ENCODE measurements at places on chromosomes 5 and 9.

DNA sequence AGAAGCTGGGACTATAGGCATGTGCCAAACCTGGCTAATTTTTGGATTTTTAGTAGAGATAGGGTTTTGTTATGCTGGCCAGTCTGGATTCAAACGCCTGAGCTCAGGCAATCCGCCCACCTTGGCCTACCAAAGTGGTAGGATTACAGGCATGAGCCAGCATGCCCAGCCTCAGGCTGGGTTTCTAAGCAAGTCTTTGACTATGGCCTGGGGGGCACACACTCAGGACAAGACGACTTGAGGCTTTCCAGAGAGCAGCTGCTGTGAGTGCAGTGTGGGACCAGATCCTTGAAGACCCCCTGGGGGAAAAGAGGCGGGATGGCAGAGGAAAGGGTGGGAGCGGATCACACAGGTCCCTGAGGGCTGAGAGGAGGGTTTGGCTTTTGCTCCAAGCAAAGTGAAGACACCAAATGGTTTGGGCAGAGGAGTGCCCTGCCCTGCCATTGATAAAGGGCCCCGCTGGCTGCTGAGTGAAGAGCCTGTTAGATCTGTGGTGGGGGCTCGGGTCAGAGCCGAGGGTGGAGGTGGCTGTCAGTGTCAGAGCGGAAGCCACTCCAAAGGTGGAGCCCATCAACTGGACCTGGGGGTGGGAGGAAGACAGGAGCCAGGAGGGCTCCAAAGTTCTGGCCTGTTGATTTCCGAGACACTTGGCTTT lies 46.8 kb upstream of the FUBP3 start:
- no peak for DNase-seq

DNA sequence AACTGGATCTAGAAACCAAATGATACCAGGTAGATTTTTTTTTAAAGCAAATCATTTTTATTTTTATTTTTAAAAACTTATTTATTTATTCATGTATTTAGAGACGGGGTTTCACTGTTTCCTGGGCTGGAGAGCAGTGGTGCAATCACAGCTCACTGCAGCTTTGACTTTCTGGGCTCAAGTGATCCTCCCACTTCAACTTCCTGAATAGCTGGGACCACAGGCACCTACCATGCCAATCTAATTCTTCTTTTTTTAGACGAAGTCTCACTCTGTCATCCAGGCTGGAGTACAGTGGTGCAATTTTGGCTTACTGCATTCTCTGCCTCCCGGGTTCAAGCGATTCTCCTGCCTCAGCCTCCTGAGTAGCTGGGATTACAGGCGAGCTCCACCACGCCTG lies 41.3 kb upstream of the CDK20 start:
- no peak for DNase-seq

DNA sequence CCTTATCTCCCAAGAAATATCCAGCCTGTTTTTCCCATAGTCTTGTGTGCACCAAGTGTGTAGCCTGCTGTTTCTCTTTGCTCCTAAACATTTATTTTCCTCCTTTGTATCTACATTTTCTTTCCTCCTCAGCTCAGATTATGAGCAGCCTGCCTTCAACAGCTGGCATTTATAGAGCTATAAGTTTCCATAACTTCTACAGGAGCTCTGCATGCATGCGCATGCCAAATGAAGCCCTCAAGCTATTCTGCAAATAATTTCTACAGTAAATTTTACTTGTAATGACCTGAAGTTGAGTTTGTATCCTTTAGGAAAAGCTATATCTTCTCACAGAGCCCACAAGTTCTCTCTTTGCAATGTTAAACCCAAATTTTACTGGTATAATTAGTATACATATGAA lies 699.5 kb downstream of the CETN3 start:
- DNase-seq, result no peak

GRCh38 chr5:43396762-43397304 lies 15.4 kb downstream of the CCL28 start:
- no peak for DNase-seq

GRCh38 chr5:123144096-123144495 lies 55.1 kb downstream of the PRDM6 start:
- no peak for DNase-seq

DNA sequence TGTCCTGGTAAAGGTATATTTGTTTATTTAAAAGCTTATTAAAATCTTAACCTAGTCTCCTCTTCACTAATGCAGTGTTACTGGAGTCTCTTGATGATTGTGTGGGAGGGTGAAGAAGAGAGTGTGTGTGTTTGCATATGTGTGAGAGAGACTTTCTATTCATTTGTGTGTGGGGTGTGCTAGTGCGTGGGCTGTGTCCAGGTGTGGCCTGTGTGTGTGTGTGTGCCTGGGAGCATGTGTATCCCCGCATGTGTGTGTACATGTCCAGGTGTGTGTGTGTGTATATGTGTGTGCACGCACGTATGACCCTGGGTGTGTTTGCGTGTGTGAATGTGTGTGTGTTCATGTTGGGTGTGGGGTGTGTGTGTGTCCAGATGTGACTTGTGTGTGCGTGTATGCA lies 10.3 kb upstream of the UNC5A start:
- DNase-seq, result no peak

DNA sequence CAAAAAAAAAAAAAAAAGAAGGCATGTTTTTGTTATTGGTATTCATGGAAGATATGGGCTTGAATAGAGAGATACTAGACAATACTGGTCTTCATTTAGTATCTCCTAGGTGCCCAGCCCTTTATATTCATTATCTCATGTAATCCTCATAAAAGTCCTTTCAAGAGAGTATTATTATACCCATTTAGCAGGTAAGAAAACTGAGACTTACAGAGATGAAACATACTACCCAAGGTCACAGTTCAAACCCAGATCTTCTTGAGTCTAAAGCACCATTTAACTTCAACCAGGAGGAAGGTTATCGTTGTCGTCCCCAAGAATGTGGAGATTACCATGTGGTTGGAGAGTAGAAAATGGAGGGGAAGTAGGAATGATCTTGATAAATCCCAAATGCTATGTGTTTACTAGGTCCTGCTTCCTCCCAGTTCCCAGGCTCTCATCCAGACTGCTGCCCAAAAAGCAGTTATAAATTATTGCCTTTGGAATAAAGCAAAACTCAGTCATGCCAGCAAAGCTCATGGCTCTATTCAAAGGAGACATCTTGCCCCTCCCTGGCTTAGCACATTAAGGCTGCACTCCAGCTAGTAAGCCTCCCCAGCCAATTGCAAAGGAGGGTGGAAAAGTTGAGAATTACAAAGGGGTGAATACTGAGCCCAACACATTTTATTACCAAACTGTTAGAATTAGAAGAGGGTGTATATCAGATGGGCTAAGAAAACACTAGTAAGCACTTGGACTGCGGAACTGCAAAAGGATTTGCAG lies 163.9 kb downstream of the PIK3R1 start:
- no peak for DNase-seq

DNA sequence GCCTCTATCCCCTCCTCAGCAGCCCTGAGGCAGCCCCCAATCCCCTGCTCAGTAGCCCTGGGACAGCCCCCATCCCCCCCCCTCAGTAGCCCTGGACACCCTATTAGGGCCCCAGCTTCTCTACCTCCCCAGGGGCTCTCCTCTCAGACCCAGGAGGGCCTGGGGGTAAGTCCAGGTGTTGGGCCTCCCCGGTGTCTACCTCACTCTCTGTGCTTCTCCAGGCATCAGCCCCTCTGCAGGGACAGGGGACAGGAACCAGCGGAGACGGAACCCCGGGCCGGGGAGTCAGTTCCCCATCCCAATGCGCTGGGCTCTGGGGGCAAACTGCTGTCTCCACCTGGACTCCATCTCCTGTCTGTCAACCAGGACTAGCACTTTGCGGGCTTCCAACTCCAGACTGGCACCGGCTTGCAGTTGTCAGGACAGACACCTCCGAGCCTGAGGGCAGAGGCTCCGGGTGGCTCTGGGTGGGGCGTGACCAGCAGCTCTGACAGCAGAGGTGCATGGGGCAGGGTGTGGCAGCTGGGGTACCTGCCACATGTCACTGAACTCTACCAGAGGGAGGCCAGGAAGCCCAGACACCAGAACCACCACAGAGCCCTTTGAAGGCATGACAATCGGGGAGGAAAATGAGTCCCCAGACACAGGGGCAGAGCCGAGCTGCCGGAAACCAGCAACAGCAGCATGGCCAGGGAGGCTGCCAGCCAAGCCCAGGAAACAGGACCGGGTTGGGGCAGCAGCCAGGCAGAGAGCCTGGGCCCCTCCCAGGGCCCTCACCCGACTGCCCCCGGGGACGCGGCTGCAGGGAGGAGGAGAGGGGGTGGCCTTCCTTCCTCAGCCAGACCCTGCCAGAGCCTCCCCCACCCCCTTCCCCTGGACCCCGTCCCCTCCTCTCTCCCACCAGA lies 17.7 kb upstream of the UBAC1 start:
- DNase-seq, result no peak

GRCh38 chr9:132669319-132669697 lies 475 bp downstream of the DDX31 start:
- peak; percentile 74 for DNase-seq

DNA sequence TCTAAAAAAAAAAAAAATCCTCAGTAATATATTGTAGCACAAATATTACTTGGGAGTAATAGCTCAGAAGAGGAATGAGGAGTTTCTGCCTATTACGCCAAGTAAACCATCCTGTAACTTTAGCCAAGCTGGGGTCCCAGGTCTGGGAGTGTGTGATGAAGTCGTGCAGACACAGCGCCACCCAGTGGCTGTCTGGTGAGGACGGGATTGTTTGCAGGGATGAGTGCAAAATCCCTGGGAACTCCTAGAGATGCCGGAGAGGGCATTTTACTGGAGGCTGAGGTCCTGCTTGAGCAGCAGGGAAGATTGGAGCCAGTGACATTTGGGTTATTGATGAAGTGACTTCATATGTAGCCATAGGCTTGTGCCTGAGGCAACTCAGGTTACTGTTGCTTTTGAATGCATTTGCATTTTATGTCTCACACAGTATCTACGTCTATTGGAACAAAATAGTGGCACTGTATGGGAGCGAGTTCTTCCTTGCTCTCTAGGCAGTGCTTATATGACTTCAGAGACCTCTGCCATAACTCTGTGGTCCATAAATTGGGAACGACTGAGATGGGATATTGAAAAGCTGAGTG lies 72.8 kb downstream of the PSAT1 start:
- peak; percentile 79 for DNase-seq

DNA sequence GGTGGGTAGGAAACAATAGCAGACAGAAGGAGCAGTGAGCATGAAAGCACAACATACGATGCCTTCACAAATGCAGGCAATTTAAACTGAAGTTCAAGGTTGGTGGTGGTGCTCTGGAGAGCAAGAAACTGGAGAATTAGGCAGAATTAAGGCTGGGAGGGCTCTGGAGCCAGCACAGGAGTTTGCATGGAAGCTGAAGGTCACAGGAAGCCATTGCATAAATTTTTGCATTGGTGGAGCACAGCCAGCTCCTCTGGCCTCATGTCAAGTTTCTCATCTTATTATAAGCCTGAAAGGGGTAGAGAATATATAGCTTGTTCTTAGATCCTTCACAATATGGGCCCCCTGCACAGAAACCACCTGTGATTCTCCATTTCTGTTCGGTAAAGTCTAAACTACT lies 207.4 kb downstream of the PAPPA start:
- DNase-seq, result no peak

DNA sequence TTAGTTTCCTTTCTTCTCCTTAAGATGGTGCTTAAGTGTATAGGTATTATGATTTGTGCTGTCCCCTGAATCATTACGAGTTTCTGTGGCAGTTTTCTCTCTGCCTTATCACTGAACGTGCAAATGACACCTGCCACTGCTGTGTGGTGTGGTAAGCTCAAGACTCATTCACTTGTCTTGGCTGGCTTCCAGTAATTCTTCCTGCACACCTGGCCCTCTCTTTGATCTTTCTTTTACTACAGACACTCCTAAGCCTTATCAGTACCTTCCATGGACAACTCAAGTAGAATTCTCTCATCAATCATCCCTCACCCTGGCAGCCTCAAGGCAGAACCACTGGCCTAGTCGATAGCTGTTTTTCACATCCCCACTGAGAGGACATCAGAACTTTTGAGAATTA lies 82.6 kb upstream of the ADAMTS19 start:
- no peak for DNase-seq

DNA sequence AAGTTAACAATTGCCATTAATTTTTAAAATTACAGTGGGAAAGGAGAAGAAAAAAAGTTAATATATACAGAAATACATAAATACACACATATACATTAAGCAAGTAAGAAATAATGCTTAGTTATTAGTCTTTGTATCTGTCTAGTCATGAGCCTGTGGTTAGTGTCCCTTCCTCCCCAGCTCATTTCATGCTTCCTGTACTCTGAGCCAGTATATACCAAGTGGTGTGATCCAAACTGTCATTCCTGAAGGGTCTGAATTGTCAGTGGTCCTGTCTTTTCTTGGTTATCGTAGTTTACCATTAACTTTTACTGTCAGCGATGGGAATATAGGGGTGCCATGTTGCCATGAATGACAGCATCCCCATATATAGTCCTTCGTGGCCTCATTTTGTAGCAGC lies 24.2 kb upstream of the STOM start:
- no peak for DNase-seq
